ENCODE measurements at places on chromosomes 7 and 10.

DNA sequence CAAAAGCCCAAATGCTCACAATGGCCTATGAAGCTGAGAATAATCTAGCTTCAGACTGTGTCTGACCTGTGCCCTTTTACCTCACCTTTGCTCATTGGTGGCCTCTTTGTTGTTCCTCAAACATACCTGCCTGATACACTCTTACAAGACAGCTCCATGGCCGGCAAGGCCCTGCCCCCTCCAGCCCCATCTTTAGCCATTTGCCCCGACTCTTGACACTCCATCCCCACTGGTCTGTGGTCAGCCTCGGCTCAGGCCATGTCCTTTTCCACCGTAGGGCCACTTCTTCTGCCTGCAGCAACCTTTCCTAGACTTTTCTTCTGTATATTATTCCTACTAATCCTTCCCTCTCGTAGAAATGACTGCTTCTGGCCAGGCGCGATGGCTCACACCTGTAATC lies 265.2 kb downstream of the RPS24 start:
- no peak for DNase-seq

- no peak for DNase-seq
These were observed 45.7 kb upstream of the NXPH1 start for GRCh38 chr7:8387551-8388256.

- DNase-seq = no peak
These were observed 42.7 kb upstream of the PPIF start for GRCh38 chr10:79304479-79305087.

GRCh38 chr10:131749767-131750142 lies 151.1 kb upstream of the PPP2R2D start:
- DNase-seq = no peak

- no peak for DNase-seq
These were observed 314.0 kb downstream of the CDK14 start for GRCh38 chr7:90910136-90910535.

DNA sequence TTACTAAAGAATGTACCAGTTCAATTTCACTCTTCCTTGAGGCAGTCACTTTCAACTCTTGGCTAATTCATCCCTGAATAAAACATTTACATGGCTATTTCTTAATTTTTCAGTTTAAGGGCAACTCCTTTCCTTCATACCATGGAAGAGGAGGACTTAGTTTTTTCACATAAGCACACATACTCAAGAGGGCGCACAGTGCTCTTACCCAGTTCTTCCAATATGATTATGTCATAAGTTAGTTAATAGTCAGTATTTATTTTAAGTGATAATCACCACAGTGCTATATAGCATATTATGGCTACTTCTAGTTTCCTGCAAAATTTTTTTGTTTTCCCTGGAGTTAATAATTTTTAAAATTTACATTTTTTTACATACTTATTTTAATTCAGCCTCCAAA lies 58.6 kb downstream of the SND1 start:
- DNase-seq = no peak

DNA sequence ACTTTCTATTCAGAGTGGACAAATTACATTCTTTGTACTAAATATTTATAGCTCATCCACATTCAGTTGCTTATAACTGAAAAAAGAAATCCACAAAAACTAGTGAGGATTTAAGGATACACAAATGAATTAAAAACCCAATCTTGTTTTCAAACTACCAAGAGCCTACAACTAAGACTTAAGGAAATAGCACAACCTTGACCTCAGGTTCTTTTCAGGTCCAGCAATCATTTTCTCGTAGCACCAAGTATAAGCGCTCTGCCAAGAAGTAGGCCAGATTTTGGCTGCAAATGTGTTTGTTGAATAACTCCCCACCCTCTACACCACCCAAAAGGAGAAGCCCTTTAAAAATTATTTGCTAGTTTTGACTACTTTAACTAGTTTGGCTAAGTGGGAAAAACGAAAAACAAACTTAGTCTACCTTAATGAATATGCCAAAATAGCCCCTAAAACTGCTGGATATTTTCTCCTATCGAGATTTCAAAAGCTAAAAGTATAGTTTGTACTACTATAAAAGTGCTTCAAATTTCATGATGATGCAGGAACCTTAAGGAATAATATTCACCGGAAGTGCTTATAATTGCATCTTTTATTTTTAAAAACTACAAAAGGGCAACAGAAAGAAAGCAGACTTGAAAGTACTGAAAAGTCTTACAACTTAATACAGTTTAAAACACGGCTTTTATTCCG lies 2.7 kb upstream of the KMT2E start:
- DNase-seq = no peak

GRCh38 chr7:51250512-51250911 lies 66.1 kb downstream of the COBL start:
- DNase-seq = no peak

- no peak for DNase-seq
These were observed 12.2 kb downstream of the ADAM8 start for GRCh38 chr10:133264461-133264860.

DNA sequence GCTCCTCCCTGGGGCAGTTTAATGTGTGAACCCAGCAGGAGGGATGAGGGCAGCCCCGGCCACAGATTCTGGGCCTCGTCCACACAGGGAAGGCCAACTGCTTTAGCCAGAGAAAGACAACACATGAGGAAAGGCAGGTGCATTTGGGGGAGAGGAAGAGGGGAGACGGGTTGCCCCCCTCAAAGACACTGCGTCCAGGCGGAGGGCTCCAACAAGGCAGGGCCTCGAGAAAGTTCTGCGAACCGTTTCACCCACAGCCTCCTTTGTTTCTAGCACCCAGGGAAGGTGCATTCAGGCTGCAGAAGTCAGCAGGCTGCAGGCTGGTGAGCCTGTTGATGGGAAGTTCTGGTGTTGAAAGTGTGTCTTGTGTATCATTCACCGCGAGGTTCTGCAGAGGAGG lies 10.1 kb downstream of the FOXL3 start:
- no peak for DNase-seq

- no peak for DNase-seq
These were observed 5.4 kb downstream of the LRRC4 start for GRCh38 chr7:128025819-128026218.

GRCh38 chr7:131657881-131658280 lies 101.5 kb upstream of the PODXL start:
- DNase-seq = no peak

GRCh38 chr10:62048470-62048869 lies 147.0 kb downstream of the ARID5B start:
- no peak for DNase-seq

GRCh38 chr10:57769298-57769697 lies 498.4 kb downstream of the IPMK start:
- no peak for DNase-seq

- no peak for DNase-seq
These were observed 26.6 kb downstream of the ZNF800 start for GRCh38 chr7:127365957-127366315.

GRCh38 chr7:148622887-148623585 lies 32.5 kb downstream of the C7orf33 start:
- DNase-seq = no peak

DNA sequence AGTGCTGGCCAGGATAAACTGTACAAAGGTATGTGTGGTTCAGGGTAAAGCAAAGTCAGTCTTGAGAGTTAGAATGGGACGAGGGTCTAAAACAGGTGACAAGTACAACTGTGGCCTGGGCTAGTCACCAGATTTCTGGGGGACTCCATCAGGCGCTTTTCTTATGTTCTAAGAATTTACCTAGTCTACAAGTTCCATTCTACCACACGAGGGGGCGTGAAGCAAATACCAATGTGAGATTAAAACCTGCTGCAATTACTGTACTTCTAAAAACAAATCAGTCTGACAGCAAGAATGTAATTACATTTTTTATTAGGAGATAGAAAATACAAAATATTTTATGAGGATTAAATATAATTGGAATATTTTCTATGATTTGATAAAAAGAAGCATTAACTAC lies 146.5 kb downstream of the ALOX5 start:
- DNase-seq = no peak

- no peak for DNase-seq
These were observed 69.4 kb downstream of the ZRANB1 start for GRCh38 chr10:125011171-125011925.

- peak; percentile 73 for DNase-seq
These were observed at the start of gene ATP6V0E2 for GRCh38 chr7:149873074-149873969. Gene ATP6V0E2 (plus strand): TSS chr7:149873969. CDS start chr7:149874066, 97 bp downstream.

DNA sequence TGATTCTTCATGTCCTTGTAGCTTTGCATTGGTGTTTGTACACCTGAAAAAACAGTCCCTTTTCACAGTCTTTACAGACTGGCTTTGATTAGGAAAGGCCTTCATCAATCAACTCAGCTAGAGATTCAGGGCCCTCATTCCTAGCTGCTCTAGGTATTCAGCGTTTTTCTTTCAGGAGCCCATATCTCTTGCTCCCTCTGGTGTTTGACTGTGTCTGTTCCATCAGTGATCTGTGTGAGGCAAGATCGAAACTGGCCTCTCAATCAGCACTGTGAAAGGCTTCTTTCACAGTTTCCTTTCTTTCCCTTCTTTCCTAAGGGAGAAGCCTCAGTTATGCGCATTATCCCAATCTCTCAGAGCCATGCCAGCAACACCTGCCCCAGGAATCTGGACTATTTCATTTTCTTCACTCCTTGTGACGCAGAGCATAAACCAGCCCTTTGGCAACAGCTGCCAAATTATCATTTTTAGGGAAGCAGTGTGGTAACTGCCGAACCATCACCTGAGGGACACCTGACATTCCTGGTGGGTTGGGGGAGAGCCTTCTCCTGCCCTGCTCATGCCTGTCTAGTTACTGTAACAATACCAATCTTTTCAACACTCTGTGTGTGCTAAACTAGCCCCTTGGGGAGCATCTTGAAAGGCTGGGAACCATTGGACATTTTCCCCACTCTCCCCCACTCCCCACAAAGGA lies 75.7 kb upstream of the CCDC71L start:
- no peak for DNase-seq

DNA sequence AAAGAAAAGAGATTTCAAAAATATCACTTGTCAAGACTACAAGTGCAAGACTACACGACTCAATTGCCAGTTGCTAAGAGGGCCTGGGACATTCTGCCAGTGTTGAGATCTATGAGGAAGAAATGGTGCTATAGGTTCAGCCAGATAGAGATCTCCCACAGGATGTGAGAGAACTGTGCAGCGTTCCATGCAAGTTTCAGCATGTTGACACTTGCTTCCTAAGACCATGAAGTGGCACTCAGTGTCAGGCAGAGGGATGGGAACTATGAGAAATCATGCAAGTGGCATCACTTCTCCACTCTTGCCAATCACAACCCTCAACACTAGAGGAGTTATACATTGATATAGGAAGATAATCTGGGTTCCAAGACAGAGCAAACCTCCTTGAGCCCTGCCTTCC lies 210.3 kb downstream of the CHRM2 start:
- DNase-seq = no peak
